Upper lobe of left lung (tissue), 6 donors: ENCODE measurements at places on chromosomes 6 and 20. TPM values are rescaled to one million over a fixed set of nuclear protein-coding genes. Genes with fewer than 3 reads are reported as not detected.

DNA sequence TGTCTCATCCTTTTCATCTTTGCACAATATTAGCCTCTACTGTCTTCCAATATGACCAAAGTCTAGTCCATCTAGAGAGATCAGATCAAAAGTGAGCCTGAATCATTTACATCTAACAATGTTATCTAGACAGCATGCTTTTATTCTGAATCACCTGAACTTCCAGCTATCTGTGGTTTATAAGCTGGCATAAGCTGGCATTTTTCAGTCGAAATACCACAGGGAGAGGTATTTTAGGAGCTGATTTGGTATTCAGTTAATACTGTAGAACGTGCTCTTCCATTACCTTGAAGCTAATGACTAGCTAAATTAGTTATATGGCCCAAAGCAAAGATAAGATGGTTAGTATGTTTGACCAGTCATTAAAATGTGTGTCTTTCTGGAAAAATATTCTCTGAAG is 188.3 kb upstream of the AGPAT4 start:
- no peak for DNase-seq

DNA sequence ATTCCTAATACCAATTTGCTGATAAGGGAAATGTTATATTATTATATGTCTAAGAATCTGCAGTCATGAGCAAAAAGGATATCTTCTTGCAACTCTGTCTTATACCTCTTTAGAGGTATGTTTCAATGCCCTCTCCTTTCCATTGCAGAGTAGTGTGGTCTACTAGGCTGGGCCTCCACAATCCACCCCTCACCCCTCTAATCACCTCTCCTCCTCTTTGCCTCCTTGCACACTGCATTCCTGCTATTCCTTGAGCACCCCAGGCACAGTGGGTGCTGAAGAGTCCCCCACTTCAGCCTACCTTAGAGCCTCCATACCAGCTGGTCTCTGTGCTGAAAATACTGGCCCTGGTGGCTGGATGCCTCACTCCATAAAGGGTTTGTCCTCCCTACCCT is 26.9 kb downstream of the ARMC2 start:
- no peak for DNase-seq

DNA sequence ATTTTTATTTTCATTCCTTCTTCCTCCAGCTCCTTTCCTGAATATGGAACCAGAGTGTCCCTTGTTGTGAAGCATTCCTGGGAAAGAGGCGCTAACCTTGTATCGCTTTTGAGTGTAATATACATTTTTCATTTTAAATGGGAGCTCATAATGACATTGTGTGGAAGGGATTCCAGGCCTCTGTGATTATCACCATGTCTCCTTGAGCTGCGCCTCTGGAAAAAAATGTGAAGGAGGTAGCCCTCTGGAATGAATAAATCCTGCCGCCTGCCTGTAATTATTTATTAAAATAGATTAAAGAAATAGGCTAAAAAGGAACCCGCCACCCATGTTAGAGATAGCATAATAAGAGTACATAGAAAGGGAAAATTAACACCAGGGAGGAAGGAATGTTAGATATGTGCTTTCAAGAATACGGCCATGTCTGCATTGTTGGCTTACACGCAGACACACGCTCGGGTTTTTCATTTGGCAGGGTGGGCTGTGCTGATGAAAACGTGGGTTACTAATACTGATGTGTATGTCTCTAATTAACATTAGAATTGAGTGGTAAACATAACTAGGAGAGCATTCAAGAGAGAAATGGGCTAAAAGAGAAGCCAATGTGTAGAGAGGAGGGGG is 138.5 kb downstream of the LINC00237 start:
- no peak for DNase-seq

GRCh38 chr6:159499034-159499433 is 194.0 kb downstream of the SOD2 start:
- DNase-seq: no peak

- no peak for DNase-seq
Measured at GRCh38 chr6:20732896-20733295, 198.6 kb downstream of the CDKAL1 start.

DNA sequence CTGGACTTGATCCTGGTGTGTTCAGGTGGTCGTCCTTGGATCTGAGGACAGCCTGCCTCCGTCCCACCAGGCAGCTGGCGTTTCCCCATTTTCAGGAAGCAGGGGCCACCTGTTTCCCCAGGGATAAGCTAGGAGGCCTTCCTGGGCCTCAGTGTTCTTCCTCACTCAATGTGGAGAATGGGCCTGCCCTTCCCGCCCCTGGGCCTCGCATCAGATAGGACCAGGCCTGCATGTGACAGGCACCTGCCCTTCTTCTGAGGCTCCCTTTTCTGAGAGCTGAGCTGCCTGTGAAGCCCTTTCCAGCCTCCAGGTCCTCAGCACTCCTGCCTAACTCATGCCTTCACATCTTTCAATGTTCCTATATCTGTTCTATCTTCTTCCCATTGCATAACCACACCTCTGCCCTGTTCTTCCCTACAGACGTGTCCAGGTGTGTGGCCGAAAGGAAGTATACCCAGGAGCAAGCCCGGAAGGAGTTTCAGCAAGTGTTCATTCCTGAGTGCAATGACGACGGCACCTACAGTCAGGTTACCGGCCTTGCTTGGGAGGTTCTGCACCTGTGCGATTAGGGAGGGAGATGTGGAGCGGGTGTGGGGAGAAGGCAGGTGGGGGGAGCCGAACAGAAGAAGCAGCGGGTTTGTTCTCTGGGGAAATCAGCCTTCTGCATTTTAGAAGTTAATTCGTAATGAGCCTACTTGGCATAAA is 85.1 kb downstream of the SMOC2 start:
- no peak for DNase-seq

GRCh38 chr20:24163506-24163905 is 174.9 kb upstream of the GGTLC1 start:
- DNase-seq: no peak

GRCh38 chr20:58436868-58437645 is 48.0 kb downstream of the VAPB start:
- DNase-seq: no peak

SIRT5 gene
- total RNA-seq: 9.6 TPM

SLC22A7 gene
- total RNA-seq: not detected

DNA sequence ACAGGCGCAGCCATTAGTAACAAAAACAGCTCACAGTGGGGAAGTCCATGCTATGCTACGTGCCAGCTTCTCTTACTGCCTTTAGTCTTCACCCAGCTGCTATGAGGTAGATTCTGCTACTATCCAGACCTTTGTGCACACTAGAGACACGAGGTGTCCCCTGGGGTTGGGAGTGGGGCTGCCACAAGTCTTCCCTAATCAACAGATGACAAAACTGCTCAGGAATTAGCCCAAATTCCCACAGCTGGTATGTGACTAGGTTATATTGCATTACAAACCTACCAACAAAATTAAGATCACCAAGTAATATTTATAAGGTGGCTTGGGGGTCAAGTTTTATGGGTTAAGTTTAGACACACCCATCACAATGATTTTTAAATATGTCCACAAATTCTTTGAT is 63.3 kb downstream of the PSMB1 start:
- no peak for DNase-seq

DNA sequence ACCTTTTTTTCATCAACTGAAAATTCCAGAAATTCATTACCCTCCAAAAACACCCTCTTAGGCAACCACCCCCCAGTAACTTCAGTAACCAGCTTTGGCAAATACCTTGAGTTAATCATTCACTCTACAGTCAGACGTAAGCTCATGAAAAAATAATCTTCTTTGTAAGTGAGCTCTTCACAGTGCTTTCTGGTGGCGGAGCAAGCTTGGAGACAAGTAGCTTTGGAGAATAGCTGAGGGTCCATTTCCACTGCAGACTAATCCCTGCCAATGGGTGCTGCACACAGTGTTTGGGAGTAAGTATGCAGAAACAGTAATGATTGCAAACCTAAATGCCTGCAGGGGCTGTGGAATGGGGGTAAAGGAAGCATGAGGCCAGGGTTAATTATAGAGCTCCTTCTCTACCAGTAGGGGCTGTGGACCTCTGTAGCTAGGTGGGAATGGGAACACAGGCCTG is 56.8 kb upstream of the HINT3 start:
- DNase-seq: no peak
